ENCODE measurements at places on chromosomes 1 and 21.

GRCh38 chr1:58477390-58477789 lies 69.1 kb downstream of the OMA1 start:
- DNase-seq, result no peak
- H3K4me3 ChIP-seq, result no peak overlapping the region
- H3K4me1 ChIP-seq, result no peaks in the 10 kb centered on the region
- no peaks in the 10 kb centered on the region for H3K27me3 ChIP-seq
- peaks cover 12% of the 10 kb centered on the region for H3K36me3 ChIP-seq

DNA sequence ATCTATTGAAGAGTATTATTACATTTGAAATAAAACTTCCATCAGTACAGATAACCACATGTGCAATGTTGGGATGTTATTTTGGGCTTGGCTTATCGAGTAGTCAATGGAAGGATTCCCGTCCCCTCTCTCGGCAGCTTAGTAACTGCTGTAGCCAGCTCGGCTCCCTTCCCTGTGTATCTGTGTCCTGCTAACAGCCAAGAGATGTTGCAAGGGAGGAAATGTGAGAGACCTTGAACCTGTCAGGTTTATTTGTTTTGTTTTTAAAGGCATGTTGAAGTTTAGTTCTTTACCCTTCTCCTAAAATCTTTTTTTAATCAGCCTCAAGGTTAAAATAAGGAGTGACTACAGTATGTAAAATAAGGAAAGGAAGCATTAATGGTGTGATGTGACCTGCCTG lies 13.6 kb upstream of the TARS2 start:
- H3K27me3 ChIP-seq, result no peaks in the 10 kb centered on the region
- H3K4me3 ChIP-seq, result no peak overlapping the region
- H3K4me1 ChIP-seq, result peaks cover 83% of the 10 kb centered on the region
- peaks cover 30% of the 10 kb centered on the region for H3K36me3 ChIP-seq
- DNase-seq, result no peak
- H3K27ac ChIP-seq, result peak overlapping the region; percentile 80

- no peak overlapping the region for H3K27ac ChIP-seq
- peaks cover 63% of the 10 kb centered on the region for H3K4me1 ChIP-seq
- no peaks in the 10 kb centered on the region for H3K36me3 ChIP-seq
- H3K4me3 ChIP-seq, result no peak overlapping the region
- H3K27me3 ChIP-seq, result no peaks in the 10 kb centered on the region
Measured at GRCh38 chr1:91791103-91791502, 94.8 kb downstream of the TGFBR3 start.

DNA sequence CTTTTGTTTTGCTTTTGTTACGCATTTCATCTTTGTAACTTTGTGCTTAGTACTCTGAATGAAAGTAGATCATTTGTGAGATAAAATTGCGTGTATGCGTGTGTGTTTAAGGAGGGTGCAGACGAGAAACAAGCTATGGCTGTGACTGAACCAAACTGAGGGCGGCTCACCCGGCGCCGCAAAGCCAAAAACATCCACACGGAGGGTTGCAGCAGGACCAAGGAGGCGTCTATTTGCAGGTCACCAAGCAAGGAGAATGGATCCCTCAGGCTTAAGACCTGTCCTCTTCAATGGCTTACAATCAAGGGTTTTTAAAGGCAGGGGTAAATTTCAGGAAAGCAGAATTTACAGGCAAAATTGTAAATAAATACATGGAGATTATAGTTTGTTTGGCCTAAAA lies 12.8 kb downstream of the GCSAML start:
- no peak for DNase-seq
- H3K27ac ChIP-seq, result no peak overlapping the region
- H3K4me1 ChIP-seq, result no peaks in the 10 kb centered on the region
- peaks cover 4% of the 10 kb centered on the region for H3K27me3 ChIP-seq
- H3K36me3 ChIP-seq, result no peaks in the 10 kb centered on the region

DNA sequence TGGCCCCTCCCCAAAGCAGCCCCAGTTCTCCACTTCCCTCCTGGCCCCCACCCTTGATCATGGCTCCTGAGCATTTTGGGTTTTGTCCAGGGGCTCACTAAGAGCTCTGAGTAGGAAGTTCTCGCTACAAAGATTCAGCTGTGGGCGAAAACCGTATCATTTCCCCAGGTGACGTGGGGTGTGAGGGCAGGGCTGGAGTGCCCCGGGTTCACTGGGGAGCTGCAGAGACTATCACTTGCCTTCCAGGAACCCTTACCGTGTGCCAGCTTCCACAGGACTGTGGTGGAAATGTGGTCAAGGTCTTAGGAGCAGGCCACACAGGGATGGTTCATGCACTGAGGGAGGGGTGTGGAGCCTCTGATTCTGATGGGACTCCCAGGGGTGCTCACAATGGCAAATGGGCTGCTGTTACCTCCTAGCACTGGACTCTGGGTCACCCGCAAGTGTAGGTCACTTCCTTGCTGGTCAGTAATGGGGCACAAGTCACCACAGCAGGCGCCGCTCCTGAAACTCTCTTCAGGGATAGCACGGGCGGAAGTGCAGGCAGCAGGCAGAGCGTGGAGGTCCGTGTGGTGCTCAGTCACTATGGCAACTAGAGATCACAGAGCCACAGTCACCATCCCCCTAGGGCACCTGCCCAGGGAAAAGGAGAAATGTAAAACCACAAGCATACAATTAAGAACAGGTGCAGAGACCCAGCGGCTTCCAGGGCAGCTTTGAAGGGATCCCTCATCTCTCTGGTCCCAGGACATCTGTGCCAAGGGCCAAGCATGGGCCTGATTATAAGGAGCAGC lies 35.4 kb downstream of the RSPH1 start:
- no peak overlapping the region for H3K27ac ChIP-seq
- DNase-seq, result no peak
- no peak overlapping the region for H3K4me3 ChIP-seq
- H3K27me3 ChIP-seq, result peaks cover 7% of the 10 kb centered on the region

Data from left ventricle myocardium inferior (tissue), 1 donor.